ENCODE measurements at places on chromosomes 1 and 21.

- no peak for DNase-seq
These were observed 3.2 kb downstream of the OR6K3 start for GRCh38 chr1:158717344-158717743.

DNA sequence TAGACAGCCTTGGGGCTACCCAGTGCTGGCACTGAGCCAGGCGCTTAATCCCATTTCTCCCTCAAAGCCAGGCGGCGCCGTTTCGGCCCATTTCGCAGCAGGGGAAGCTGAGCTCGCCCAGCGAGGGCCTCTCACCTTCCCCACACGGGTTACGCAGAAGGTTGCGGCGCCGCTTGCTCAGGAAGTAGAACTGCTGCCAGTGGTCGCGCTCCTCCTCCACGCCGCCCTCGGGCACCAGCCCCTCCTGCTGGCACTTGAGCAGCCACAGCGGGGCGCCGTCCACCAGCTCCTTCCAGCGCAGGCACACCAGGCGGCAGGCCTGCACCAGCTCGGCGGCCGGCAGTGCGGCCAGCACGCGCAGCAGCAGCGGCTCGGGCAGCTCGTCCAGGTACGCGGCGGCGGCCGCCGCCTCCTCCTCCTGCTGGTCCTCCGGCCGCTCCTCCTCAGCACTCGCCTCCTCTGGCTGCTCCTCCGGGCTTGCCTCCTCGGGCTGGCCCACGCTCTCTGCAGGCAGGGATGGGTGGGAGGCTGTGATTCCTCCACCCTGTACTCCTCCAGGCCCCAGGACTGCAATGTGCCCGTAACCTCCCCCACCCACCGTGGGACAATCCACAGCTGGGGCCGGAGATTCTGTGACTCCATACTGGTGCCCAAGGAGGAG, 3.8 kb downstream of the FBXO2 start:
- DNase-seq, result peak; percentile 78

DNA sequence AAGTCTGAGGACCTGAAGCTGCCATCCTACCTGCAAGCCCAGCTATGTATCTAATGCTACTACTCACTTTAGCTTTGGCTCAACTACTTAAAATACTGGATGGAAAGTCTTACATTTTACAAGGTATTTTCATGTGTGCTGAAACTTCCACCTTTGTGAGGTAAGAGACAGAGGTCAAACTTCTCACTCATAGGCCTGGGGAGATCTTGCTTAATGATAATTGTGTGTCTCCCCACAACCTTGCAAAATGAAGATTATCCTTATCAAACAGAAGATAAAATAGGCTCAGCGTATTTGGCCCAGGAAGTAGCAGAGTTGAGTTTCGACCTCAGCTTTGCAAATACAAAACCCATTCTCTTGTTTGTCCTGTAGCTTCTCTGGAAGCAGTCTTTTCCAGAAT, 63.7 kb downstream of the CENPF start:
- DNase-seq, result no peak

DNA sequence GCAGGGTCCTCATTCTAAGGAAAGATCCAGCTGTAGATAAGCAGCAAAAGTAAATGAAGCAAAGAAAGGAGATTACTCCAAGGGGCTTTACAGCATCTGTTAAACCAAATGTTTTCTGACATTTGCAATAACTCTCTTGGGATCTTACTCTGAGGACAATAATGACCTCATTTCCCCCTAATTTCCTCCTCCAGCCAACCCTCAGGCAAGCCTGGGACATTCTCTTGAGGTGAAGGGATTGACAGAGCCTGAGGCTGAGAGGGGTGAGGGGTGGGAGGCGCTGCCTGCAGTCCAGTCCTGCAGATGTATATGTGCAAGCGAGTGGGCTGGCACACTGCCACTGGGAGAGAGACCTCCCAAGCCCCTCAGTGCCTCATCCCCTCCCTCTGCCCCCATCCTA, 40.5 kb upstream of the NEK2 start:
- no peak for DNase-seq

GRCh38 chr1:199834711-199835110, 192.8 kb upstream of the NR5A2 start:
- no peak for DNase-seq

- no peak for DNase-seq
These were observed 105.3 kb upstream of the DPT start for GRCh38 chr1:168834225-168834872.

DNA sequence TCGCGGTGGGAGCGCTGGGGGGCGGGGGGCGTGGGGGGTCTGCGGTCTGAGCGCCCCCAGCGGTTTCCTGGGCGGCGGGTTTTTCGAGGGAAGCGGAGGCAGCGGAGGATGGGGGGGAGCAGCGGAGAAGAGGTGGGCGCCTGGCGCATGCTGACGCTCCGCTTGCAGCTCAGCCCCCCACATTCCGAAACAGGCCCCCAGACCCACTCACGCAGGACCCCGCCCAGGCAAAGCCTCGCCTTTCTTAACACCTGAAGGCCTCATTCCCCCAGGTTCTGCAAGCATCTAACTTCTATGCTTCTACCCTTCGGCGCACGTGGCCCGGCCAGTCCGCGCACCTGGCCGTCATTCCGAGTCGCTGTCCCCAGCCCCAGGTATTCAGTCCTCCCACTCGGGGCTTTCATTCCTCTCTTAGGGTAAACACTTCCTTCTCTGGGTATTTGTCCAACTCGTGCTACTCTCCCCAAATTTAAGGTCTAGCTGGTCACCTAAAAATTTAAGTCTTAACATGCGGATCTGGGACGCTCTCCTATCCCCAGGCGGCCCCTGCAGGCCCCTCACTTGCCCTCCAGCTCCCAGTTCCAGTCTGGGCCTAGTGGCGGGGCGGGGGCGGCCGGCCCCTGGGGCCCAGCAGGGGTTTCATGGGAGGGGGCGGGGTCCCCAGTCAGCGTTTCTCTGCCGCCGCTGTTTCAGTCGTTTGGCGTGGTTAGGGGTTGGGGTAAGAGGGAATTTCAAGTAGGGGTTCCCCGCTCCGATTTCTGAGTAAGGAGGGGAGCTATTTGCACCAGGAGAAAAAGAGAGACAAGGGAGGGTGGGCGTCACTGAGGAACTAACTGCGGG, 2.8 kb upstream of the ZBTB7B start:
- no peak for DNase-seq

- DNase-seq, result no peak
These were observed 930 bp downstream of the CDC14A start for GRCh38 chr1:100353071-100353801.

GRCh38 chr1:233375653-233376052, 48.1 kb downstream of the MAP3K21 start:
- no peak for DNase-seq

DNA sequence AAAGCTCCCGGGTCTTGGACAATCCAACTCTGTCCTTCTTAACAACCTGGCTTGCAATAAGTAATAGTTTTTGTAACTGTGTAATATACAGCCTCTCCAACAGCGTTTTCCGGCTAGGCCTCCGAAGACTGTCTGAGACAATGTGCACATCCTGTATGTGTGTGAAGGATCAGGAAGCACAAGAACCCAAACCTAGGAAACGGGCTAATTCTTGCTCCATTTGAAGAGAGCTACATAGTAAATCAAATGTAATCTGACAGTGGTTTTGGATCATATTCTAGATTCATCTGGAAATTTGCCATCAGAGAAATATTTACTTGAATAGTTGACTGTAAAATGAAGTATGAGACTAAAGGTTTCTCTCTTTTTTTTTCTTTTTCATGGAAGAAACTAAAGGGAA, 1.2 kb downstream of the GPR52 start:
- no peak for DNase-seq

GRCh38 chr1:5649795-5650194, 342.4 kb downstream of the NPHP4 start:
- no peak for DNase-seq

DNA sequence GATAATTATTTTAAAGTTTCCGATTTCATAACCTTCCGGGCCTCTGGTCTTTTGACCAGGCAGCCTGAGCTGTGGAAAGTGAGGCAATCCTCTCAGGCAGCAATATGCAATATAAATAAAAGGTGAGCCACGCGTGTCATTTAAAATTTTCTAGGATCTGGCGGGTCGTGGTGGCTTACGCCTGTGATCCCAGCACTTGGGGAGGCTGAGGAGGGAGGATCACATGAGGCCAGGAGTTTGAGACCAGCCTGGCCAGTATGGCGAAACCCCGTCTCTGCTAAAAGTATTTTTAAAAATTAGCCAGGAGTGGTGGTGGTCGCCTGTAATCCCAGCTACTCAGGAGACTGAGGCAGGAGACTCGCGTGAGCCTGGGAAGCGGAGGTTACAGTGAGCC, 546 bp upstream of the ZNF695 start:
- DNase-seq, result no peak

GRCh38 chr1:78075621-78076020, 29.9 kb downstream of the GIPC2 start:
- DNase-seq, result no peak

DNA sequence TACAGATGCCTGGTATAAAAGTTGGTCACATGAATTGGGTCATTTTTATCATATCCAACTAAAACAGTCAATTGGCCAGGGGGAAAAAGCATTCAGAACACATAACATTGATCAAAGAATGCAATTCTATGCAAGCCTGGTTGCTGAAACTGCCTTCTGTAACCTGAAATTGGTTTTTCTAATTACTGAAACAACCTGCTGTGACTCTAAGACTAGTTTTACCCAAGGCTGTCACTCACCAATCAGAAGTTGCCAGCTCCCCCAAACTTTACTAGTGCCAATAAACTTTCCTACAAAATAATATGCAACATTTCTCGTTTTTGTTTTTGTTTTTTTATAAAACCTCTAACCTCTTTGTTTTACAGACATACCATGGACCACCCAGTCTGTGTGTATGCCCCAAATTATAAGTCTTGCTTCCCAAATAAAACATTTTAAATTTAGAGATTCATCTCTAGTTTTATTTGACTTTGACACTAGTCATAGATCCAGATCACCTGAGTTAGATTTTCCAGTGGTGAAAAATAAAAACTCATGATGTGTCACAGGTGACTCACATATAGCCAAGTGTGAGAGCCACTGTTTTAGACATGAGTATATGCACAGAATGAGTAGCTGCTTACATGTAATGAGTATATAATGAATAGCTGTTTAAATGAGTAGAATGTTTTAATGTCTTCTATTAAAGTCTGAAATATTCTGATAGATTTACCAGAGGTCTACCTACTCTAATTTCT, 64.2 kb upstream of the CR2 start:
- no peak for DNase-seq

- no peak for DNase-seq
These were observed 184.2 kb downstream of the ETS2 start for GRCh38 chr21:38989745-38990423.

DNA sequence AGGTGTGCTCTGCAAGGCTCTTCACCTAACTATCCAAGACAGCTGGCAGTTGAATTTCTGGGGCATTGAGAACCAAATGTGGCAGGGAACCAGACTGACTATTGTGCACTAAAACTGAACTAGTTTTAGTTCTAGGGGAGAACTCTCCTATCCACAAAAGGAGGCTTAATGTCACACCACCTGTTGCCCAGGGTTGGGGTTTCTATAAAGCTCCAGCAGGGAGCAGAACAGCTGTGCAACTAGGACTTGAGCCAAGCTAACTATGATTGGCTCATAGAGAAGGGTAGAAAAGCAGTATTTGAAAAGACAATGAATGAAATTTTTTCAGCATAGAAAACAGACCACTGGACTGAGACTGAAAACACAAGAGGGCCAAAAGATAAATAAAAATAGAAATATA, 53.3 kb upstream of the FGGY start:
- DNase-seq, result no peak

DNA sequence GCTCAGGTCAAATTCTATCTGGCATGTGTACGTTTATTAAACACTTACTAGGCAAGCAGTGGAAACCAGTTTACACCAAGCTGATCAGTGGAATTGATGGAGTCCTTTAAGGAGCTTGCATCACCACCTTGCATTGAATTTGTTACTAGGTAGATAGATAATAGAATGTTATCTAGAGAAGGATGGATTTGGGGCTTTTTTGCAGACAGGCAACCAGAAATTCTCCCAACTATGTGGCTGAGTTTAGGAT, 44.9 kb downstream of the HHAT start:
- DNase-seq, result no peak

GRCh38 chr1:70220015-70220414, 1.2 kb upstream of the SRSF11 start:
- DNase-seq, result no peak

DNA sequence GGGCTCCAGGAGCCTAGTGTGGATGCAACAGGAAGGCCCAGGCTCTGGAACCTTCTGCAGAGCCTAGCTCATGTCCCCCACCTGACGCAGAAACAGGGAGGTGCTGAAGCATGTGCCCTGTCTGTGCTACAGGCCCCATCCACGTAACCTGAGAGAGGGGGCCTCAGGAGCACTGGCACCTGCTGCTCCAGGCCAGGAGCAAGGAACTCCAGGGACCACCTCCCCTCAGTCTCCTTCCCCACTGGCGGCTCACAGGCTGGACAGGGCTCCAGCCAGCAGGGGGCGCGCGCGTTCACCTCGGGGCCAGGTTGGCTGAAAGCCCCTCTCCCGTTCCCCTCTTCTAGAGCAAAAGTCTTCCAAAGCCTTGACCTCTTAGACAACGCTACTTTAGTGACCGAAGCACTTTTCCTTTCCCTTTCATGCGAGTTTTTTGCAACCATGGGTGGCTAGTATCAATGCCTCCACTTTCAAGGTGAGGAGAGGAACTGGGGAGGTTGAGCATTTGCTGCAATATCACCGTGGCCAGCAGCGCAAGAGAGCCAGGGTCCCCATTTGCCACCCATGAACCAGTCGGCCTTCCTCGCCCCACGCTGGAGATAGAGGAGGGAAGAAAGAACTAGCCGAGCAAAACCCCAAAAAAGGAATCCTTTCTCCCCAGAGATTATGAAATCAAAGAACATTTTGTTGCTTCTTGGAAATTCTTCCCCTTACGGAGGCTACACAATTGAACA, 52.4 kb upstream of the GPR157 start:
- peak; percentile 32 for DNase-seq

GRCh38 chr1:165494949-165495857, 48.6 kb upstream of the LRRC52 start:
- no peak for DNase-seq

DNA sequence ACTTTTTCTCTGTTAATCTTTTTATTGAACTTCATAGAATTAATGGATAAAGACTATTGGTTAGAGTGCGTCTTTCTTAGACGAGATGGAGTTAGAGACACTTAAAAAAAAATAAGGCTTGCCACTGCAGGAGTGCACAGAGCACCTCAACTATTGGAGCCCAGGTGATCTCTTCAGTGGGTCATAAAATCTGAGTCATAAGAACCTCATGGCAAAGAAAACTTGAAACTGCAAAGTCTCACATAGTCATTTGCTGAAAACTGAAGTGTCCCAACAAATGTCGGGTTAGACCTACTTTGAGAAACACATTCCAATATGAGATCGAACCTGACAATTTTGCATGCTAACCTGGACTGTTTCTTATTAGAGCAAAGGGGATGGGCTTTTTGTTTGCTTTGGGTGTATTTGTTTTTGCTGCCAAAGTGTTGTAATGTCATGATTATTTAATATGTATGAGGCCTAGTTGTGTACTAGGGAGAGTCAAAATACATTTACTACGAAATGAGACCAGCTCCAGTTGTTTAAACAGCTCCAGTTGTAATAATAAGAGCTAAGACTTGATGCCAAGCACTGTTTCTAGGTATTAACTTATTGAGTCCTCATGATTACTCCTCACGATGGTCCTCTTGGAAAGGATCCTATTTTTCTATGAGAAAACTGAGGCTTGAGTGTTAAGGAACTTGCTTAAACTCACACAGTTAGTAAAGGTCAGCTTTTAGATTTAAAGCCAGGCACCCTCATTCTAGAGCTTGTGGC, 65.1 kb downstream of the DDR2 start:
- no peak for DNase-seq

- no peak for DNase-seq
These were observed 122.1 kb downstream of the UBR4 start for GRCh38 chr1:19087737-19088594.

GRCh38 chr1:47333922-47334764, 553 bp downstream of the CMPK1 start:
- peak; percentile 74 for DNase-seq
